ENCODE measurements at places on chromosomes 11 and 22. TPM values are rescaled to one million over a fixed set of nuclear protein-coding genes. Genes with fewer than 3 reads are reported as not detected.

The OR10A2 gene
- not detected for total RNA-seq

The C22orf42 gene
- total RNA-seq: not detected

The MMP13 gene
- total RNA-seq: not detected

The CACNA1I gene
- total RNA-seq: 1.8 TPM

The KLHL35 gene
- total RNA-seq: 0.47 TPM

The LDLRAD3 gene
- not detected for total RNA-seq

The RASGRP2 gene
- total RNA-seq: 123 TPM

The RAG2 gene
- total RNA-seq: not detected

The CEP126 gene
- total RNA-seq: 1.8 TPM

The CRELD2 gene
- total RNA-seq: 51.2 TPM

The SPDYC gene
- total RNA-seq: not detected

The ART1 gene
- not detected for total RNA-seq

The TMEM225 gene
- not detected for total RNA-seq

The CRYAB gene
- not detected for total RNA-seq

The GUCY1A2 gene
- not detected for total RNA-seq

The WNT7B gene
- total RNA-seq: not detected

The SLC5A1 gene
- total RNA-seq: not detected

The SLC37A2 gene
- total RNA-seq: 0.91 TPM

The SOX6 gene
- 0.21 TPM for total RNA-seq

The PANX2 gene
- total RNA-seq: 1.3 TPM

The HMOX1 gene
- total RNA-seq: 0.88 TPM

The ANO3 gene
- not detected for total RNA-seq

The CDC45 gene
- 94.8 TPM for total RNA-seq

The SNX32 gene
- total RNA-seq: 2.4 TPM

The DNAJB7 gene
- total RNA-seq: not detected

The CYTH4 gene
- total RNA-seq: 97.8 TPM

The ILK gene
- 161 TPM for total RNA-seq

The ZP1 gene
- total RNA-seq: not detected

The POTEH gene
- not detected for total RNA-seq

The EFCAB6 gene
- total RNA-seq: 0.32 TPM

The RGL4 gene
- total RNA-seq: 30.8 TPM

The LINC01488 gene
- not detected for total RNA-seq

The MUC6 gene
- not detected for total RNA-seq

The PANX3 gene
- total RNA-seq: not detected
